Putamen (tissue), 1 donor: ENCODE measurements at places on chromosomes 4 and X.

GRCh38 chr4:48699475-48699874 is 80.6 kb downstream of the FRYL start:
- DNase-seq = no peak

DNA sequence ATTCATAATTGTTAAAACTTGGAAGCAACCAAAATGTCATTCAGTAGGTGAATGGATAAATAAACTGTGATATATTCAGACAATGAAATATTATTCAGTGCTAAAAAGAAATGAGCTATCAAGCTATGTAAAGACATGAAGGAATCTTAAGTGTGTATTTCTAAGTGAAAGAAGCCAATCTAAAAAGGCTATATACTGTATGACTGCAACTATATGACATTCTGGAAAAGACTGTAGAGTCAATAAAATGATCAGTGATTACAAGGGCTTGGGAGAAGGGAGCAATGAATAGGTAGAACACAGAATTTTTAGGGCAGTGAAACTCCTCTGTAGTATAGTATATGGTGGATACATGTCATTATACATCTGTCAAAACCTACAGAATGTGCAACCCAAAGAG is 139.9 kb downstream of the FRYL start:
- DNase-seq = no peak

GRCh38 chrX:131649741-131650140 is 105.9 kb downstream of the OR13H1 start:
- DNase-seq = no peak

DNA sequence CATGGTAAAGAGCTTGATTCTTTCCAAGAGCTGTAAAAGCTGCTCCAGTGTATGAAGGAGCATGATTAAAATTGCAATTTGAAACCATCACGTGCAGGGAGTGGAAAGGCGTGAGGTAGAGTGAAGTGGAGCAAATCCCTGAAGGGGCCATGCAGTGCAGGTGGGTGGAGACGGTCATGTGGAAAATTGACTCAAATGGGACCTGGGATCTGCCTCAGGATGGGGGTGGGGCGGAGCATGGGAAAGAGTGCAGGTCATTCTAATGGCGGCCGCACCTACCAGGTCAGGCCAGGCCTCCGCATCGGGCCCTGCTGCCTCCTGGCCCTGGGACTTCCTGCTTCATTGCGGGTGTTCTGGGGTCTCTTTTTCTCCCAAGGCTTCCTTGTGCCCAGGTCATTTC is 25.3 kb upstream of the TRIM60 start:
- DNase-seq = no peak

- no peak for DNase-seq
These were observed 1.3 kb downstream of the LDB2 start for GRCh38 chr4:16896881-16897750.
